ENCODE measurements at places on chromosomes 2 and 18.

DNA sequence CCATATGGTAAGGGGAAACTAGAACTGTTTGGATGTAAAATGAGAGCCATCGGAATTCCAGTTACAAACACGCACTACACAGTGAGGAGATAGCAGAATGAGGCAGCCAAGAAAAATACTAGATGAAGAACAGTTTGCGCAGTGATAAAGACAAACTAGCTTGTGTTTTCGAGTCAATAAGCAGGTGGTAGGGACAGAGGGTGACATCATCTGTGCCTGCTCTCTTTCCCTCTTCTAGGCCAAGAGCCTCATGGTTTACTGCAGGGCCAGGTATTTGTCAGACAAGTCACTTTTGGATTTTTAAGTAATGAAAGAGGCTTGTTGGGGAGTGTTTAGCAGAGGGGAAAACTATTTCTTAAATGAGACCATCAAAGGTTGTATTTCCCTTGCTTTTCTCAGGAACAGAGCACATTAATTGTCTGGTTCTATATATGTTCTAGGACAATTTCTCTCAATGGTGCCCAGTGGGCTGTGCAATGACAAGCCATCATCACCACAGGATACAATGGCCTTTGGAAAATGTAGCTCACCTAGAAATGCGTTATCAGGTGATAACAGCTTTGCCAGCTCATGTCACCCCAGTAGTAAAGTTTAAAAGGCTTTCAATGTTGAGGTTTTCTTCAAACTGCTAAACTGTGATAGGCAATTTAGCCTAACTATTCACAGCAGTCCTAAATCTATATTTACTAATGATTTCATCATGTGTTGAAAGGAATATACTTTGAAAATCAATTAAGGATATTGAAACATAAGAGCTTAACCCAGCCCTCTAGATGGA lies 1210.3 kb upstream of the ZEB2 start:
- DNase-seq = no peak

GRCh38 chr2:176166272-176166671 lies 9.2 kb downstream of the HOXD3 start:
- no peak for DNase-seq

DNA sequence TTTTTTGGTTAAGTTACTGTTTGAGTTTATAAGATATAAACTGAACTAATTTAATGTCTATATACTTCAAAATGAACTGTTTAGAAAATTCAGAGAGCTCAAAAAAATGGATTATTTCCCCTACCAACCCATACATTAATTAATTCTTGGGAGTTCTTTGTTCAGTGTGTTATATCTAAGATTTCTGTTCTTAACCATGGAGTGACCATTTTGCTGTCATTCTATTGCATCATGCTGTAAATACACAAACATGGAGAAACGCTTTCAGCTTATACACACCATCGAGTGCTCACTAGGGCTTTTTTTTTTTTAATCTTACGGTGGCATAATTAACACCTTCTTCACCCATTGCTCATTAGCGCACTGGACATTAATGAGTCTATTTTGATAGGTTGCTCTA lies 33.4 kb upstream of the TBR1 start:
- DNase-seq = no peak

DNA sequence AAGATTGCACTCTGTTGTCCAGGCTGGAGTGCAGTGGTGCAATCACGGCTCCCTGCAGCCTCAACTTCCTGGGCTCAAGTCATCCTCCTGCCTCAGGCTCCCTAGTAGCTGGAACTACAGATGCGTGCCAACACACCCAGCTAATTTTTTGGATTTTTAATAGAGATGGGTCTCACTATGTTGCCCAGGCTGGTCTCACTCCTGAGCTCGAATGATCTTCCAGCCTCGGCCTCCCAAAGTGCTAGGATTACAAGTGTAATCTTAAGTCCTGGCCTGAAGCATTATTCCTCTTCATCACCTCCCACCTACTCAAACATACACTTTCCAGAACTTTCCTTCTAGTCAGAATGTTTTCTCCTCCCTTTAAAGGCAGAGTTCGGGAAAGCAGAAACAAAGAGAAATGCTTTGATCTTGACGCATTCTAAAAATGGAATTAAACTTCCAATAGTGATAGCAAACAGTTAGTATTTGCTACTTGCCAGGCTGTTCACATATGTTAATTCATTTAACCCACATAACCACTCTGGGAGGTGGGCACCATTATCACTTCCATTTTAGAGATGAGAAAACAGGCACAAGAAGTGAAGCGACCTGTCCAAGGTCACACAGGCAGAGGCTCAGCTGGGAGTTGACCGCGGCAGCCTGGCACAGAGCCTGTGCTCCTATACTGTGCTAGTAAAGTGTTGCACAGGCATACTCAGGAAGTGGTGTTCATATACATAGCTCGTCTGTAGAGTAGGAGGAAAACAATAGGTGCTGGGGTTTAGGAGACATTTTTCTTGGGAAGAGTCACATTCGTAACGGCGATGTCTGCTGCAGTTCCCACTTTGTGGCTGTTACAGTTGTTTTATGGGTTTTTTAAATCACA lies 24.6 kb downstream of the TEX44 start:
- no peak for DNase-seq

DNA sequence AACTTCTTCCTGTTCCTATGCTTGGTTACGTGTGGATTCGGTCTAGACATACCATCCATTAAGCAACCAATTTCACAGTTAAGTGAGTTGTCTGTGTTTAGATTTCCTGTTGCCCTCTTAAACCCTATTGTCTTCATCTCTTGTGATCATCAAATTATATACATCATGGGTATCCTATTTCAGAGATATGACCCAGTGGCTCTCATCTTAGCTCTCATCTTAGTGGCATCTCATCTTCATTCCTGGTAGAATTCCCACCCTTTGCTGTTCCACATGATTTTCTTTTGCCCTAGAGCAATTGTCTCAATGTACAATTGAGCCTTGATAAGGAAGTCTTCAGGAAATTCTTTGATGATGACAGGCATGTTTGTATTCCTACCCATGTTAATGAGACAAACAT lies 29.4 kb upstream of the FN1 start:
- DNase-seq = no peak

DNA sequence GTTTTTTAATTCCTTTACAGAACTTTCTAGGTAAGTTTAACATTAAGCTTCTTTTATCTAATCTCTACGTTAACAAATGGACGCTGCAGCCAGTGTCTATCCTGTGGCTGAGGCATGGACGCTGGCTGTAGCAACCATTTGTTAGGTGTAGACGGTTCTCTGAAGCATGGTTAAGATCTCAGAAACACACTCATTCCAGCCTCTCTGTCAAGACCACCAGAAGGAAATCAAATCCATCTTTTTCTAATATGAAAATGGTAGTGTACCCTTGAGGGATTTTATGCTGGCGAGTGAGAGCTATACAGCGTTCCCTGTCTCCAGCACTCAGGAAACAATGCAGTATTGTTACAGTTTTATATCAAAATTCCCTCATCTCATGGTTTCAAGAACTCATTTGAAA lies 78.0 kb downstream of the DTNB start:
- DNase-seq = no peak

- no peak for DNase-seq
These were observed 134.4 kb upstream of the LTBP1 start for GRCh38 chr2:32812316-32812715.

DNA sequence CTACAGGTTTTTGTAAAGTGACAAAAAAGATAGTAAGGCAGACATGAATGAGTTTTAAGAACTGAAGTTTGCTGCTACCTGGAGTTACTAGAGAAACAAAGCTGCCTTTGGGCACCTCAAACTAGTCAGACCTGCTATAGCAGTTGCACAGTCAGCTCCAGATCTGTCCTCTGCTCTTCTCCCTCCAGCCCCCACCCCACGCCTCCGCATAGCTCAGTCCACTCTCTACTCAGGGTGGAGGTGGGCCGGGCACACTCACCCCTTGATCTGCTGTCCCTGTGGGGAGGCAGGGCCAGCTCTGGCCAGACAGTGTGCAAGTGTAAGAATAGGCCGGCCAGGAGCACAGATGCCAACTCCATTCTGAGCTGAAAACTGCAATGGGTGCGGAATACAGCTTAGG lies 4.1 kb downstream of the SERTAD2 start:
- DNase-seq = no peak

GRCh38 chr2:187336332-187336731 lies 111.7 kb downstream of the CALCRL start:
- no peak for DNase-seq

DNA sequence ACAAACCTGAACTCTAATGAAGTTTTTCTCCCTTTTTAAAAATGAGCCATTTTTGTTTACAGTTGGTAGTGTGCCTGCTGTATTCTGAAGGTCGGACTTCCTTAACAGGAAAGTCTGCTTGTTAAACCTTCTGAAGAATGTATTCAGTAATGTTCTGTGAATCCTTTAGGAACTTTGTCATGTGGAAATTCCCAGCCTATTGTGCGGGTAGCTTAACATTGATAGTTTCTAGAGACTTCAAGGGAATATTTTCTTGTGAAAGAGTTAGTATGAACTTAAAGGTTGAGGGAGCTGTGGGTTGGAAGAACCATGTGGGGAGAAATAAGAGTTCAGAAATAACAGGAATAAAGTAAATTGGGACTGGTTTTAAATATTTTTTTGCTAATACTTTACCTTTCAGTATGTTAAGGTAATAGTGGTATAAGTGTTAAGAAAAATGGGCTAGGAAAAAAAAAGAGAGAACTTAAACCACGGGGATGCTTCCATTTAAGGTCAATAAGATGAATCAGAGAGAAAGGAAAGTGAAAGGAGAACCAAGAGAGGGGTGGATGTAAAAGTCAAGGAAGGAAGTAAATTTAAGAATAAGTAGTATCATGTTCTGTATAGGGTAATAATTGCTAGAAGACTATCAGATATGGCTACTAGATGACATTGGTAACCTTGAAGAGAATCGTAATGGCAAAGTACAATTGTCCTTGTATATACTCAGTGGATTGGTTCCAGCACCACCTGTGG lies 90.5 kb downstream of the PMS1 start:
- no peak for DNase-seq

DNA sequence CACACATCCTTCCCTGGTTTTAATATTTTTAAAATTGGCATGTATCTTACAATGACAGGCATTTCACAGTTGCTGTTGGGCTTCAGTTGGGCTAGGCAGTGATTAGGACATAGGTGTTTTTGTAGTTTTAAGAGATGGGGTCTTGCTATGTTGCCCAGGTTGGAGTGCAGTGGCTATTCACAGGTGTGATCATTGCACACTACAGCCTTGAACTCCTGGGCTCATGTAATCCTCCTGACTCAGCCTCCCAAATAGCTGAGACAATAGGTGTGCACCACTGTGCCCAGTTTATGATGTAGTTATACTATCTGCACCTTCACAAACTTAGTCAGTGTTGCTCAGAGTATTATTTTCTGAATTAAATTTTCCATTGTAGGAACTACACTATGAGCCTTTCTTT lies 43.3 kb downstream of the PCARE start:
- DNase-seq = no peak

DNA sequence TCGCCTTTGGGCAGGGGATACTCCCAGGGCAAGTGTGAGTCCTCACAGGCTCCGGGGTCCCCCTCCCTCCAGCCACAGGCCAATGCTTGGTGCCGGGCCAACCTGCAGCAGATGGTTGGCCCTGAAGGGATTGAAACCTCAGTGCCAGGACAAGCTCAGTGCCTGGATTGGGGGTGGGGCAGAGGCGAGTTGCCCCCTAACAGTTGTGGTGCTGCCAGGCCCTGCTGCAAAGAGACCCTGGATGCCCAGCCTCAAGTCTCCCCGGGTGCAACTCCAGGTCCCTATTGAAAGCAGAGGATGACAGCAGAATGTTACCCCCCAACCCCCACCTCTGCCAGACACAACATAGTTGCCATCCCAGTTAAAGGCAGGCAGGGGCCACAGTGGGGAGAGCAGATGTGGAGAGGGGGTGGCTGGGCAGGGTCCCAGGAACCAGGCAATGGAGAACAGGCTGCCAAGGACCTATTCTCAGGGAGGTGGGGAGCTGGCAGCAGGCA lies 9.5 kb upstream of the RNF103 start:
- DNase-seq = no peak

GRCh38 chr18:5868218-5868854 lies 27.0 kb downstream of the TMEM200C start:
- no peak for DNase-seq

DNA sequence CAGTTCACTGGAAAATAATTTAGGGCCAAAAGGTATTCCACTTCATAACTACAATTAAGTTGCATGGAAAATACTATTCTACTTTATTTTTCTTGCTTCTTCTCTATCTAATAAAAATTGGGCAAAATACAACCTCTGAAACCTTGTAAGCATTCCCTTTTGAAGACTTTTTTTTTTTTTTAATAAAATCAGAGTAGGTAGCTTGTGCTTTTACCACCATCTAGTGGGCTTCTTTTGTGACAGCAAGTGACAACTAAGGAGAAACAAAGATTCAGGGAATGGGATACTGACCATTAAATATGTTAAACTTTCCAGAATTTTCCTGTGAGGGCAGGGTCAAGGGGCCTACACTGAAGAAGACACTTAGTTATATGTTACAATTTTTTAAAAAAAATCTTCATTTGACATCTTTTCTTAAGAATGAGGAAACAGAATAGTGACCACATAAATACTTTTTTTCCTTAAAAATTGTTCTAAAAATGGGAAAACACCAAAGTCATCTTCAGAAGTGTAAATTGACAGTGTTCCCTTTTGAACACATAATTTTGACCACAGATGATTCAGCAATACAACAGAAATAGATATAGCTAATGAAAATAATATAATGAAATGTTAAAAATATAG lies 1183.2 kb upstream of the ACVR2A start:
- no peak for DNase-seq

- DNase-seq = no peak
These were observed 33.6 kb downstream of the SRBD1 start for GRCh38 chr2:45577441-45577840.

DNA sequence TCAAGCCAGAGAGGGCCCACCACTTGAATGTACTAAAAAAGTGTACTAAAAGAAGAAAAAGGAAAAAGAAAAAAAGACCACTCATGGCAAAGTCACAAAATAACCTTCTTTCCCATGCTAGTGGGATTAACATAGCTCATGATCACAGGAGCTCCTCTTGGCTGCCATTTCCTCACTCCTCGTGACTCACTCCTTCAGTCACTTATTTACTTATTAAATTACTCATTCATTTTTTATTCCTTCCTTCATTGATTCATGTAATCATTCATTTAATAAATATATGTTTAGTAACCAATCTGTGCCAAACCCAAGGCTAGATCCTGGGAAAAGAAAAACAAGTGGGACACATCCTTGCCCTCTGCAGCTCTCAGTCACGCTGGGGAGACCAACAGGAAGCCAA lies 300.5 kb downstream of the INSIG2 start:
- DNase-seq = no peak

DNA sequence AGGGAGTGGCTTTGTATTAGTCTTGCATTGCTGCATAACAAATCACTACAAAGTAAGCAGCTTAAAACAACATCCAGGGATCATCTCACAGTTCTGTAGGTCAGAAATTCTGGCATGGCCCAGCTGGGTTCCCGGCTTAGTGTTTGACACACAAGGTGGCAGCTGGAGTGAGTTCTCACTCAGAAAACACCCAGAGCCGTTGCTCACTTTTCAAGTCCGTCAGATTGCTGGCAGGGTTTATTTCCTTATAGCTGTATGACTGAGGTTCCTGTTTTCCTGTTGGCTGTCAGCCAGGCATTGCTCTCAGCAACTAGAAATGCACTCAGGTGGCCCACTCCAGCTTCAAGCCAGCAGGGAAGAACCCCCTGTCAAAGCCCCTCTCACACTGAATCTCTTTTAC lies 324.1 kb downstream of the CCDC178 start:
- DNase-seq = no peak

- DNase-seq = no peak
These were observed 371.9 kb downstream of the IRS1 start for GRCh38 chr2:226427538-226428307.

GRCh38 chr2:69422198-69422597 lies 15.0 kb downstream of the NFU1 start:
- no peak for DNase-seq

GRCh38 chr2:69634196-69634821 lies 9.2 kb downstream of the AAK1 start:
- no peak for DNase-seq

Measured in activated CD8-positive, alpha-beta memory T cell treated with anti-CD3 and anti-CD28 coated beads for 4 hours (primary cell).